ENCODE measurements at places on chromosomes 13 and 19. TPM values are rescaled to one million over a fixed set of nuclear protein-coding genes. Genes with fewer than 3 reads are reported as not detected.
A peak's percentile ranks its signal among the peaks of the same experiment; 100 is the strongest.

- DNase-seq, result peak; percentile 94
These were observed 107.8 kb downstream of the FOXO1 start for GRCh38 chr13:40558656-40559055.

- DNase-seq, result no peak
These were observed 199.9 kb downstream of the DIAPH3 start for GRCh38 chr13:59963827-59964226.

DNA sequence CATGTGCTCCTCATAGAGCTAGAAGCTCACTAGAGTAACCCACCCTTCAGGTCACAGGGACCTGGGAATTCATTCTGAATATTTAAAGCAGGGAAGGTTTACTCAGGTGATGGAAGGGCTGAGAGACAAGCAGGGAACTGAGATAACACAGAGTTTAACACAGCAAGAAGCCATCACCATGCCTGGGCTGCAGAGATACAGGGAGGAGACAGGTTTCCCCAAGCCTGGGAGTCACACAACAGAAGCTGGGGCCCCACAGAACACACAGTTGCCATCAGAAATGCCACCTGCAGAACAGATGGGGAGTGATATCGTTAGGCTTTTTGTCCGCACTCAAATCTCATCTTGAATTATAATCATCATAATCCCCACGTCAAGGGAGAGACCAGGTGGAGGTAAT is 7.9 kb upstream of the CYSLTR2 start:
- DNase-seq, result no peak

DNA sequence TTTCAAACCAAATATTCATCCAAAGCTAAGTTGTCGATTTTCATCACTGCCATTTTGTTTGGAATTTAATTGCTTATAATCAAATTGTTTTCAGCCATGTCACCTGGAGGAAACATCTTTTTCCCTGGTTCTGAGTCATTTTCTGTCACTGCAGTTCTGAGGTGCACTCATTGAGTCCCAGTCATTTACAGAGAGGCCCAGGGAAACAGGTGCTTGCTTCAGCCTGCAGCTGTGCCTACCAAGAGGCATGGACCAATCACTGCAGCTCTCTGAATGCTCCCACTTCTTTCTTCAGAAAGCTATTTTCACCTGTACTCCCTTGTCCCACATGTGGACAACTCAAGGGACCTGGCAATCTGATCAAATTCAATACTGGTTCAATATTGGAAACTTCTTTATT is 308.1 kb downstream of the COG6 start:
- DNase-seq, result peak; percentile 34

GRCh38 chr13:83709426-83710132 is 172.7 kb downstream of the SLITRK1 start:
- no peak for DNase-seq

DNA sequence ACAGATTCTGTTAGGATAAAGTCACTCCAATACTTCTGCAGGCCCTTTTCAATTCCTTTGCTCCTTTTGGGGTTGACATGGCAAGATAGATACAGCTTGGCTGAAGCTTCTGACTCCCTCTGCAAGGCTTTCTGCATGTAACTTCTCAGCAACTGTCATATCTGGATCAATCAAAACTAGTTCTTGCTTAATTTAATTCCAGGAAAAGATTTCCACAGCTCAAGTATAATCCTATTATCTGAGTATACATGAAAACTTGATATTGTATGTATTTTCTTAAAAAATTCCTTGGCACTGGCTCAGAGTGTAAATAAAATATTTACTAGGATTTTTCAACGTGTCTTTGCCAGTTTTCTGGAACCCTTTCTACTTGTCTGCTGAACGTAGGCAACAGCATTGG is 109.6 kb downstream of the STARD13 start:
- DNase-seq, result no peak

- peak; percentile 83 for DNase-seq
These were observed 14.6 kb upstream of the C13orf42 start for GRCh38 chr13:51125495-51126226.

DNA sequence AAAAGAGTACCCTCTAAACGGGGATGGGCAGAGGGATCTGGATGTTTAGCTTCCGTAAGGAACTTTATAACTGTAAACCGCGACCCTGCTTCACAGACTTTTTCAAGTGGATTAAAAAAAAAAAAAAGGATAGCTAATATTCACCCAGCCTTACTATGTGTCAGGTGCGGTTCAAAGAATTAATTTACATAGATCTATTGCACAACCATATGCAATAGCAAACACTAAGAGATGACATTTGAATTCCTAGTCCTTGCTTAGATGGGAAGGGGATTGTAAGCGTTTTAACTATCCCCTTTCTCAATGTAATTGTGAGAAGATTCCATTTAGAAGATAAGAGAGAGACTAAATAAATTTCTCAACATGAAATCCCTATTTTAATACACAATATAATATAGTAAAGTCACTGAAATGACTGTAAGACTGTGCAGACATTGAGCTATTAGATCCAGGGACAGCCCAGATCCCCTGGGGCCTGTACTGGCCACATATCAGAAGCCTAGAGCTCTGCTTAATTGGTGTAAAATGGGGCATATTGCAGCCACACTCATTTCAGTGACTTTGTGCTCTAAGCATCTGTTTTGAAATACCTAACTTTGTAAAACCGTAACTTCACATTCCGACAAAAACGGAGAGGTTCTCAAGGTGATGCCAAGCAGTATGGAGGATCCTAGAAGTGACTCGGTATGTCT is 13.6 kb downstream of the LATS2 start:
- DNase-seq, result no peak

DNA sequence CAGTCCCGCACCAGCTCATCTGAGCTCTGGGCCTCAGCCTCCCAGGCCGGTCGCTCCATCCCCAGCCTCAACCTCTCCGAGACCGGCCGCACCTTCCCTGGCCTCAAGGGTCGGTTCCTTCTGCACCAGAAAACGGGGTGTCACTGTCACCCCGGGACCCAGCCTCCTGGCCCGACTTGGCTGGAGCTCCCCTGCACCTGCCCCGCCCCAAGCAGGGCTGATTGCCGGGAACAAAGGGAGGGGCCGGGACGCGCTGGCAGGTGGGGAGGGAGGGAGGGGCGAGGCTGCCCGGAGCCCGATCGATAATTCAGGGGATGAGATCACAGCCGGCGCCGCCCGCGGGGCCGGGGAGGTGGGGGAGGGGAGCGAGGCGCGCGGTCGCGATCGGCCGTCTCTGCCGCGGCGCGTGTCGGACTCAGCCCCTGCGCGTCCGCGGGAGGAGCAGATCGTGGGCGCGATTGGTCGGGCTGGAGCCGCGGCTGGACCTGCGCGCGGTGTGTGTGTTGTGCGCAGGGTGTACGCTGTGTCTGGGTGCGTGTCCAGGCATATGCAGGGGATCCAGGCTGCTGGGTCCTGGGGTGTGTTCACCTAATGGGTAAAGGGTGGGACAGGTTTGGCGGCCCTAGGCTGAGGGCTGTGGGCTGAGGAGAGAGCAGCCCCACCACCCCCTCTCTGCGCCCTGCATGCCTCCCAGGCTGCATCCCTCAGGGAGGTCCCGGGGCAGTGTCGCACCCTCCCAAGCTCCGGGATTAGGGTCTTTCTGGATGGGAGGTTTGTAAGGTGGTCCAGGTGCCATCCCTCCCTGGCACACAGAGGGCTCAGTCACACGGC is 1.1 kb upstream of the SHC2 start:
- no peak for DNase-seq

DNA sequence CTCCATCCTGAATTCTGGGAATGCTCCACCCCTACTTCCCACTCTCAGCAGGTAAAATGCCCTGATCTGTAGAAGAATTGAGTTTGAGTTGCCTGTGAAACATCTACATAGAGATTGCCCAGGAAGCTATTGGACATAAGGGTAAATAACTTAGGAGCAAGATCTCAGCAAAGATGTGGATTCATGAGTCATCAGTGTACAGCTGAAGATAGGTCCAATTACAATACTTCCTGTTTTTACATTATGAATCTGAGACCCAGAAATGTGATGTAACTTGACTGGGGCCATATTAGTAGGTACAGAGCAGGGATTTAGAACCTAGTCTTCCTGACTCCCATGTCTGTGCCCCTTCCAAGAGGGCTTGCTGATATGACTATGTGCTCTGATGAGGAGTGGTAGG is 79.4 kb upstream of the FNDC3A start:
- peak; percentile 48 for DNase-seq

DNA sequence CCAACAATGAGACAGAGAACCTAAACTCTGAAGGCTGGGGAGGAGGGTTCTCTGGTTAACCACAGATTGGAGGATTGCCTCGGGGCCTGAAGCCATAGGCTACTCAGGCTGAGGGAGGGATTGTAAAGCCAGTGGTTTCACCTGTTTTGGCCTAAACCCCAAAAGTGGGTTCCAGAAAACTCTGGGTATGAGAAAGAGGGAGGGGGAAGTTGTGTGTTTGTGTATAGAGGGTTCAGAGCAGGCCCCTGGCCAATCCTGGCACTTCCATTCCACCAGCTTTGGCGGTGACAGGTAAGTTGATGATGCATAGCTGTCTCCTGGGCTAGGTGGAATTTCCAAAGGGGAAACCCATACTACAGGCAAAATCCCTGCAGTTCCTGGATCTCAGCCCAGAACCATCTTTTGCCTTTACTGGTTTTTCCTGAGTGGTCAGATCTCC is 13.5 kb upstream of the CCDC97 start:
- DNase-seq, result no peak

GRCh38 chr19:29876414-29876813 is 64.6 kb downstream of the CCNE1 start:
- no peak for DNase-seq

GRCh38 chr13:40490086-40490758 is 176.2 kb downstream of the FOXO1 start:
- DNase-seq, result no peak

- DNase-seq, result peak; percentile 95
These were observed 635.4 kb upstream of the ARGLU1 start for GRCh38 chr13:107203146-107203847.

DNA sequence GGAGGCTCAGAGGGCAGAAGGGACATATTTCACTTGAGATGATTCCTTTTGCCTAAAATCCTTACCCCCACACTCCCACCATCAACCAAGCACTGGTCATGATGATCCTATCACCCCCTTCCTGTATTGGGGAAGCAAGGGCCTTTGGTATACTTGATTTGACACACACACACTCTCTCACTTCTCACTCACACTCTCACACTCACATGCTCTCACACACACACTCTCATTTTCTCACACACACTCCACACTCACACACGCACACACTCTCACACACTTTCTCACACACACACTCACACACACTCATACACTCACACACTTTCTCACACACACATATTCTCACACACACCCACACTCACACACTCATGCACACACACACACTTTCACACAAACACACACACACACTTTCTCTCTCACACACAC is 8.6 kb downstream of the RGCC start:
- DNase-seq, result no peak

DNA sequence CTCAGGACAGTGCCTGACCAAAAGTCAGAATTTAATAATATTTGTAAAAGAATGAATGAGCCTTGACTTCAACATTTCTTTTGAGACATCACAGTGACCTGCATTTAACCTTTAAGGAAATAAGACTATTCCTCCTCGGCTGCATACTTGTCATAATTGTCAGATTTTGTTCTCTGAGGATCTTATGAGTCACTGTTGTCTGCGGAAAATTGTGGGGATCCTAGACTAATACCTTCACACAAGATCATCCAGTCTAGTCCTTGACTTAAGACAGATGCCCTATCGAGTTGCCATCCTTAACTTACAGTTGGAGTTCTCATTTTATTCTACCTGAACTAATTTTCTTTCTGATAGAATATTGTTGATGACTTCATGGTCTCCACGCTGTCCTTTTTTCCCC is 198.4 kb downstream of the DLEU7 start:
- no peak for DNase-seq

- DNase-seq, result peak; percentile 75
These were observed 618.0 kb upstream of the ARGLU1 start for GRCh38 chr13:107185889-107186288.

- no peak for DNase-seq
These were observed 56.1 kb downstream of the CDK8 start for GRCh38 chr13:26310003-26310402.

DNA sequence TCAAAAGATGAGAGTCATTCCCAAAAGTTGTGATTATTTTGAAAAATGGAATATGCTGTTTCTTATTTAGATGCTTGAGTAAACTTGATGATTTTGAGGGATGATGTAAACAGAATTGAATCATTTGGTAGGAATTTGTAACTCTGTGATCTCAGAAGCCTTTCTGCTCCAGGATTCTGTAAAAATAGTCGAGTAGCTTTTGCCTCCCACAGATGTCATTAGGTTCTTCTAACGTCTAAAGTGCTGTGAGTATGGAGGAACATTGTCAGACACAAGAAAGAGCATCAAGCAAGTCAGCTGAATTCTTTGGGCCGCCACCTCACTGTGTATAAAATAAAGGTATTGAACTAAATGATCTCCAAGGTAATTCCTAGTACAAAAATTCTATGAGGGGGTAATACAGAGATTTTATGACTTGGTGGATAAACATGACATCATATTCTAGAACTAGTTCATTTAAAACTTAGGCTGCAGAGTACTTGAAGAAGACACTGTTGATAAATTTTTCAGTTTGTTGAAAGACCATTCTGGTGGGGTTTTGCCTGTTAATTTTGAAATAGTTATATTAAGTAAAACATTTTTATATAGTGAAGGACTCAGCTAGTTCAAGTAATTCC is 1.4 kb upstream of the GPR183 start:
- DNase-seq, result peak; percentile 26

DNA sequence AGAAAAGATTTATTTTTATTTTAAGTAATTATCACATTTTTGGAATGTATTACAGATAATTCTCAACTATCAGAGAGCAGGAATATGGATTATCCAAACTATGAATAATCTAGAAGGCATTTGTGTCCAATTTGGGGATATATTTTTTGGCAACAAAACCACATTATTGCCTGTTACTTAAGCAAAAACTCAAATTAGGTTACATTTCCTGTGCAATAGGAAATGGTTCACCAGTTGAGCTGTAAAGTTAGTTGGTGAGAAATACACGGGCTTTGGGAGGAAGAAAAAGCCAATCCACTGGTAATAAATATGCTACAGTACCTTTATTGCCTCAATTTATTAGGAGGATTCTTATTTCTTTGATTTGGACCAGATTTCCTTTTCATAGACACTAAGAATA is 1075.2 kb downstream of the PCDH9 start:
- peak; percentile 48 for DNase-seq

Gene LRG1
- total RNA-seq, result 1.6 TPM

Gene UBL3
- 15.1 TPM for total RNA-seq

Gene ZNF497
- total RNA-seq, result 1.3 TPM

Gene PRKCSH
- total RNA-seq, result 310 TPM

Gene PRSS57
- total RNA-seq, result not detected

Gene SULT2B1
- 0.42 TPM for total RNA-seq

Gene GDF15
- total RNA-seq, result 152 TPM

Gene GPR32
- not detected for total RNA-seq

Gene SPACA4
- not detected for total RNA-seq

Gene ERICH4
- total RNA-seq, result not detected

Gene SIGLEC14
- total RNA-seq, result not detected

Gene ADAMTSL5
- 0.19 TPM for total RNA-seq

Gene ZNF561
- 42.2 TPM for total RNA-seq
